ENCODE measurements at places on chromosomes 13 and 19.
A peak's percentile ranks its signal among the peaks of the same experiment; 100 is the strongest.

DNA sequence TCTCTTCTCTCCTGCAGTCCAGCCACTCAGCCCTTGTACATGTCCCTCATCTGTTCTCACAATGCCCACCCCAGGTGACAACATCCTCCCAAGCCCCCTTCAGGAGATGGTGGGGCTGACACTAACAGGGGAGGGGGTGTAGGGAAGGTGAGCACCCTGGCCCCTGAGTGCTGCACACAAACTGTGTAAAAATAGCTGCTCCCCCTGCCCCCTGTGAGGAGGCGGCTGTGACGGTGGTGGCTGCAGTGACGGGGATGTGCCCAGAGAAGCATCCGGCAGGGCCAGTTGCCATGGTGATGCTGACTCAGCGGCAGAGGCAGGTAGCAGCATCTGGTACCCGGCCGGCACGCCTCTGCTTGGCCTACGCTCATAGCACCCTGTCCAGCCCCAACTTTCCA, 13.0 kb upstream of the JUND start:
- DNase-seq: no peak

DNA sequence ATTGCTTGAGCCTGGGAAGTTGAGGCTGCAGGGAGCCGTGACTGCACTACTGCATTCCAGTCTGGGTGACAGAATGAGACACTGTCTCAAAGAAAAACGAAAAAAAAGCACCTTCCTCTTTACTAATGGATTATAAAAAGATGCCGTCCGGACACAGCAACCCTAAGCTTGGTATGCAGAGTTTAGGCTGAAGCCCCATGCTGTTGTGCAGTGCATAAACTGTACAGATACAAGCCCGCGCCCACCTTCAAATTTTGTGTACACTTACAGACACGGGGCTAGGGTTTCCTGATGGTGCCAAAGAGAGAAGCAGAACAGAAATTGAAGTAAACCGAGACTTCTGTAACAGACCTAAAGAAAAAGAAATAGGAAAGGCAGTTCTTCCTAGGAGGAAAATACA, 9.0 kb downstream of the LPAR6 start:
- no peak for DNase-seq

GRCh38 chr13:50934735-50935435, 25.3 kb downstream of the RNASEH2B start:
- DNase-seq: no peak

GRCh38 chr19:5340637-5341447, at the start of gene PTPRS:
Gene PTPRS (minus strand): TSS chr19:5340812. CDS start chr19:5286140, 54,672 bp downstream.
- no peak for DNase-seq

DNA sequence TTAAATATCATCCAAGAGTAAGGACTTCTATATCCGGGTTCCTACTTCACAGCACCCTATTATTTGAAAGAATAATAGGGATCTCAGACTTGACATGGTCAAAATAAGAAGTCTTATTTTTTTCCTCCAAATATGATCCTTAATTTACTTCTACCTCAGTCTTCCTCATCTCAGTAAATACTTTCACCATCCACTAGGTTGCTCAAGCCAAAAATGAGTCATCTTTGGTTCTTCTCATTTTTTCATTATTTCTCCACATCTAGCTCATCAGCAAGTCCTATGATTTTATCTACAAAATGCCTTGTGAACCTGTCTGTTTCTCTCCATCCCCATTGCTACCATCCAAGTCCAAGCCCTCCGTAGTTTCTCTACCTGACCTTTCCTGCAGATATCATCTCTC, 121.9 kb upstream of the GJB6 start:
- DNase-seq: no peak

GRCh38 chr13:107144432-107144831, 576.5 kb upstream of the ARGLU1 start:
- DNase-seq: no peak

- DNase-seq: no peak
Measured at GRCh38 chr13:42395086-42395821, 123.3 kb downstream of the AKAP11 start.

GRCh38 chr13:91417660-91418325, 19.4 kb downstream of the GPC5 start:
- no peak for DNase-seq

DNA sequence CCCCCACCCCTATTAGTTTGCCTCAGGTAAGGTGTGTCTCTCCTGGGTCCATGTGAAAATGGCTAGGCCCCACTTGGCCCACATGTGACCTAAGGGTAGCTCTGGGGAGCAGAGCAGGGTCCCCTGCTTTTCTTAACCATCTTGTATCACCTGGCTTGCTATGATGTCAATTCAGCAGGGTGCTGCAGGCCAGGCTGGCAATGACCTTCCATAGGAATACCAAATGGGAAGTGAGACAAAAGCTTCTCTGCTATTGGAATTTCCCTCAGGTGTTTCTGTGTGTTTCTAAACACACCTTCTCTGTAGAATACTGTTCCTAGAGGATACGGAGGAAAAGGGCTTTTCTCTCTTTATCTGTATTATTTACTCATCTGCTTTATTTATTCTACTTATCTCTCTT, 35.7 kb upstream of the DACH1 start:
- DNase-seq: no peak

DNA sequence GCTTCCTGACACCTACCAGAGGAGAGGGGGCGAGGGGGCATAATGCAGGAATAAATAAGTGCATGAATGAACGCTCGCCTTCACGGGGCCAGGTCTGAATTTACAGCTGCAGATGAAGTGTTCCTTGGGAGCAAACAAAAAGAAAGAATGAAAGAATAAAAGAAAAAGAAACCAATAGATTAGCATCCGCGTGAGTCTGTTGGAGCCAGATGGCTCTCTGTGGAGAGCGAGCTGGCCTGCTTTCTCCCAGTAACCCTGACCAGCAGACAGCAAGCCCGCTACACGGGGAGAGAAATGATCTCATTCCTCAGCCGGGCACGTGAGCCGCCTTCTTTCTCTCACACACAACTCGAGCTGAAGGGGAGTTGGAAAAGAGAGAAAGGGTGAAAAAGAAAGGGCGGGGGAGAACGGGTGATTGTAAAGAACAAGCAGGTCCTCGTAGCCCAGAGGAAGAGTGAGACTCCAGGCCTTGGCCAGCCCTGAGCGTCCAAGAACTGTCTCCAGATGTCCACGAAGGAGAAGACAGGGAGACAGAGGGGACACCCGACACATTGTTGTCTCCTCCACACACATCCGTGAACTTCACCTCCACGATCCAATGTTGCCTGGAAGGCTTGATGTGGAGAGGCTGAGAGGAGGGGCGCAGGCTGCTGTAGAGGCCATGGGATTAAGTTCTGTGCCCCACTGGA, 81.4 kb downstream of the RNASEH2B start:
- peak; percentile 23 for DNase-seq

- DNase-seq: no peak
Measured at GRCh38 chr13:114095486-114095885, 36.9 kb downstream of the RASA3 start.

GRCh38 chr13:97464561-97464960, 30.6 kb downstream of the RAP2A start:
- DNase-seq: no peak

DNA sequence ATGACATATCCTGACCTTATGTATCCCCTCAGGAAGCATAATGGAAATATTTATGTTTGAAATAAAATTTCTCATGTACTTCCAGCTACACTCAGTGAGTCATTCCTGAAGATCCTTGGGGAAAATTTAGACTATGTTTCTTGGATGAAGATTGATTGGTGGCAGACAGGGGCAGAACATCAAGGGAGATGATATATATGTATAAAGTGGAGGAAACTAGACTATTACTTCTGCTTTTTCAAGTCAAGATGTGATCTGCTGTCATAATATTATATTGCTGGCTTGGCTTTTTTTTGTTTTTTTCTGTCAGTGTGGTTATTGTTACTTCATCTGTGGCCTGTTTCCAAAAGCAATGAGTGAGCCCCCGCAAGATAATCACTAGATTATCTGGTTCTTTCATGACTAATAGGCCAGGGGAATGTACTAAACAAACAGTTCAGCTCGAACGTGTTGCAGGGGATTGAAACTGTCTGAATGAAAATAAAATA, 87.2 kb upstream of the TNFSF11 start:
- peak; percentile 16 for DNase-seq

DNA sequence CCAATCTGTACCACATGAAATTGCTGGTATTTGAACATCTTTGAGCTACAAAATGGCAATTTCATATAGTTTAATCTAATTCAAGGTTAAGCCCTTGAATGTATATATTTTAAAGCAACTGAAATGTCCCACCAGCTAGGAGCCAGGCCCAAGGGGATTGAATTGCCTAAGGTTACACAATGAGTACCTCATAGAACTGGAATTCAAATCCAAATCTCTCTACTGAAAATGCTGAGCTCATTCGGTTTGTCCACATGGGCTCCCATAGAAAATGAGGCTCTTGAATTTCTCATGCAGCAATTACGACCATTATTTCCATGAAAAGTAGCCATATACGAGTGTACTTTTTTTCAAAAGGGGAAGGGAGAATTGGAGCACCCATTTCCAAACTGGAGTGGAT, 31.5 kb upstream of the FNDC3A start:
- no peak for DNase-seq

GRCh38 chr13:50766013-50766412, 77.5 kb downstream of the DLEU7 start:
- no peak for DNase-seq

DNA sequence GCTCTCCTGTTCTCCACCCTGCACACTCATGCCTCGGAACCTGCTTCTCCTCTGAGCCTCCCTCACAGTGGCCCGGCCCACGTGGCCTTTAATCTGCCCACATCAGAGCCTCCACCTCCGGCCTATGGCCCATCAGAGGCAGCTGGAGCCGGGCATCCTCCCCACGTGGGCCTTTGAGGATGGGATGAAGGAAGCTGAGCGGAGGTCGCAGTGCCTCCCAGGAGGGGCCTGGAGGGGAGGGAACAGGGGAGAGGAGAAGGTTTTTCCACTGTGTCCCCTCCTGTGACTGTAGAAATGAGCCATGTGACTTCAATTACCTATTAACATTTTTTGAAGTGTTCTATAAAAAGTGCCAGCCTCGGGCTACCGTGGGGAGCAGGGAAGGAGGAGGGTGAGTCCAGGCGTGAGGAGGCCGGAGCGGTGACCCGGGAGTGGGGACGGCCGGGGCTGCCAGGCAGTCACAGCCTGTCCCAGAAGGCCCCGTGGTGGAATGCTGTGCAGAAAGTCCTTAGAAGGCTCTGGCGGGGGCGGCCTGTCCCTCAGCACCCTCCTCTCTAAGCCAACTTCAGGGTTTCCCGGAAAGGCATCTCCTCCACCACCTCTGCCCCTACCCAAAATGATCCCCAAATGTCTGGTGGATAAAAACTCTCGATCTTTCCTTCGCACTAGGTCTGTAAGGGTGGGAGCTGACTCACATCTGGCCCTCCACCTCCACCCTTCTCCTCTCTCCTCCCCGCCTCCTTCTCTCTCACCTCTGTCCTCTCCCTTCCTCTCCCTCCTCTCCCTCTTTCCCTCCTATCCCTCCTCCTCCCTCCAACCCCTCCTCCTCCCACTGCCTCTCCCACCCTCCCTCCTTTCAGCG, 24.8 kb upstream of the SLC1A5 start:
- no peak for DNase-seq

GRCh38 chr13:59743195-59743594, 420.5 kb downstream of the DIAPH3 start:
- no peak for DNase-seq

DNA sequence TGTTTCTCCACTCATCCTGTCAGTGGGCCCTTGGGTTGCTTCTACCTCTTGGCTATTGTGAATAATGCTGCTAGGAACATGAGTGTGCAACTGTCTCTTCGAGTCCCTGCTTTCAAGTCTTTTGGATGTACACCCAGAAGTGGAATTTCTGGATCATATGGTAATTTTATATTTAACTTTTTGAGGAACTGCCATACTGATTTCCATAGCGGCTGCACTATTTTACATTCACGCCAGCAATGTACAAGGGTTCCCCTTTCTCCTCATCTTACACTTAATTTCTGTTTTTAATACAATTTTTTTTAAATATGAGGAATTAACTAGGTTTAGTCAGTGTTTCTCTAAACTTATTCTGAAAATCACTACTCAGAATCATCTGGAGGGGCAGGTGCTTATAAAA, 24.2 kb upstream of the SLC46A3 start:
- DNase-seq: no peak

- no peak for DNase-seq
Measured at GRCh38 chr19:31175564-31176348, 173.5 kb downstream of the TSHZ3 start.

- no peak for DNase-seq
Measured at GRCh38 chr13:110266983-110267382, 40.0 kb downstream of the COL4A1 start.

GRCh38 chr13:80379245-80379644, 38.3 kb upstream of the SPRY2 start:
- peak; percentile 13 for DNase-seq

DNA sequence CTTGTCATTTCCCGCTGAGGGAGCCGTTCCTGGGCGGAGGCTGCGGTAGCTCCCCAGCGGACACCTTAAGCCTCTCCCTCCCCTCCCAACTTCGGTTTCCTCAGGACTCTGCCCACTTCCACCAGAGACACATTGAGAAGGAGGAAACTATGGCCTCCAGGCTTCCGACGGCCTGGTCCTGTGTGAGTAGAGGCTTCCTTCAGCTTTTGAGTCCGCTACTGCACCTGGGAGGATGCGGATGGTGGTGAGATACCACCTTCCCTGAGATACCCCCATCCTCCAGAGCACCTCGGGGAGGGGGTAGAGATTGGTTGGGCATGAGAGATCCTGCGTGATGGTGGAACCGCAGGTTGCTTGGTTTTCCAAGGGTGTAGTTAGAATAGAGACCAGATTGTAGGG, 955 bp downstream of the ZNF274 start:
- no peak for DNase-seq

DNA sequence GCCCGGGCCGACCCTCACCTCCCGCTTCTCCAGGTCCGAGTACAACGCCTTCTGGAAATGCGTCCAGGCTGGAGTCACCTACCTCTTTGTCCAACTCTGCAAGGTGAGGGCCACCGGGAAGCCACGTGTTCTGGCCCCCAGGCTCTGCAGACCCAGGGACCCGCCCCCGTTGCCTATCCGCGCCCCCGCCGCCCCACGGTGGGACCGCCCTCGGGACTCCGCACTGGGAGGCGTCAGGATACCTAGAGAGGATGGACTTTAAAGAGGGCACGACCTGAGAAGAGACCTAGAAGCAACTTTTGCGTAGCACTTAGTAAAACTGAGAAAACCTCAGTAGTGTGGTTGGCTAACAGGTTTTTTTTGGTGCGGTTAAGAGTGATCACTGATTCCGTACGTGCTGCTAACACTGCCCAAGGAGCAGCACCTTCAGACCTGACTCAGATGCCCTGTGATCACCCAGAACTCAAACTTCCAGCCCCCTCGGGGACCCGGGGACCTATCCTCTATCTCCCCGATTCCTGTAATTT, 492 bp downstream of the TMEM147 start:
- DNase-seq: no peak

GRCh38 chr19:50701367-50701985, 18.1 kb downstream of the SHANK1 start:
- DNase-seq: no peak

DNA sequence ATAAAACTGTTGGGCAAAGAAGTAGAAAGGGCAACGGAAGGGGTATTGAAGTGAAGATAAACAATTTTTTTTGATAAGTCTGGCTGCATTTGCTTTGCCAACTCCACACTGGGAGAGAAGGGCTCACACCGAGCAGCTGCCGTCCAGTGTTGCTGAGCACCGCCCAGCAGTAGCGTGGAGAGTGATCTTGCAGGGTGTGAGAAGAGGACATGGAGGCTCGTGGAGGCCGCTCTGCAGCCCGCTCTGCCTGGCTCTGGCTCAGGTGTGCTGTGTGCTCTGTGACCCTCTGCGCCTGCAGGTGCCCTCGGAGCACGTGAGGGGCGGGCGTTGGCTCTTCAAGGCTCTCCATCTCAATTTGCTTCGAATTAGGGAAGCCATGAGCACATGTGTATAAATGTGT, 35.9 kb upstream of the TEX29 start:
- DNase-seq: no peak

Data from BJ (cell line).